Stromal cell of bone marrow (primary cell): ENCODE measurements at places on chromosomes 12 and 14.

- no peak for DNase-seq
Measured at GRCh38 chr12:27048822-27049752, 26.7 kb downstream of the MED21 start.

DNA sequence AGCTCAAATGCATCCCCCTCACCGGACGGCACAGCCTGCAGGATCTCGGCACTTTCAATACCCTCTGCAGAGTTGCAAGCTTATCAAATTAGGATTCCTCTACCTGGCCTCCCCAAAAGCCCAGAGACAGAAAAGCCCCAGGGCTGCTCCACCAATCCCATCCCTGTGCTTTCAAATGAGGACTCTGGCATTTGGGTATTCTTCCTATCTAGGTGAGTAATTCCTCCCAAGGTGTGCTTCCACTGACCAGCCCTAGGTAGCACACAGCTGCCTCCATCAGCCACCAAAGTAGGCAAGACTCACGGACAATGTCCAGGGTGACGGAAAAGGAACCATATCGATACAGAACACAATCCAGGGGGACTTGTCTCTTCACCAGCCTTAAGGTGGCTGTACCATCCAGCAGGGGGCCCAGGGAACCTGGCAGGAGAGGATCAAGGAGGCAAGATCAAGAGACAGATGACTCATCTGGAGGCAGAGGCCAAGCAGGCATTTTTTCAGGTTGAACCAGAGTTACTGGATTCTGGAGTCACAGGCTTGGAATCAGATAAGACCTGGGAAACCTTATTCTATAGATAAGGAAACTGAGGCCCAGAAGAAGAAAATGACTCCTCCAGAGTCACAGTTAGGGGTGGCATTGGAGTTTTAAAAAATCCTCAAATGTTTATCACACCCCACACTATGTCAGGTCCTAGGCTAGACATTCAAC is 9.9 kb downstream of the PMEL start:
- DNase-seq, result no peak

DNA sequence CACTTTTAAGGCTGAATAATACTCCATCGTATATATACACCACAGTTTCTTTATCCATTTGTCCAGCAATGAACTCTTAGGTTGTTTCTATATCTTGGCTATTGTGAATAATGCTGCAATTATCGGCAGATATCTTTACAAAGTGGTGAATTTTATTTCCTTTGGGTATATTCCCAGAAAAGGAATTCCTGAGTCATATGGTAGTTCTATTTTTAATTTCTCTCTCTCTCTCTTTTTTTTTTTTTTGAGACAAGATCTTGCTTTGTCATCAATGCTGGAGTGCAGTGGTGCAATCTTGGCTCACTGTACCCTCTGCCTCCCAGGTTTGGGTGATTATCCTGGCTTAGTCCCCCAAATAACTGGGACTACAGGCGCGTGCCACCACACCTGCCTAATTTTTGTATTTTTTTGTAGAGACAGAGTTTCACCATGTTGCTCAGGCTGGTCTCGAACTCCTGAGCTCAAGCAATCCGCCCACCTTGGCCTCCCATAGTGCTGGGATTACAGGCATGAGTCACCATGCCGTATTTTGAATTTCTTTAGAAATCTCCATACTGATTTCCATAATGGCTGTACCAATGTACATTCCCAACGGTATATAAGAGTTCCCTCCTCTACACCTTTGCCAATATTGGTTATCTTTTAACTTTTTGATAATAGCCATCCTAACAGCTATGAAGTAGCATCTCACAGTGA is 98.4 kb downstream of the EFCAB11 start:
- peak; percentile 83 for DNase-seq

DNA sequence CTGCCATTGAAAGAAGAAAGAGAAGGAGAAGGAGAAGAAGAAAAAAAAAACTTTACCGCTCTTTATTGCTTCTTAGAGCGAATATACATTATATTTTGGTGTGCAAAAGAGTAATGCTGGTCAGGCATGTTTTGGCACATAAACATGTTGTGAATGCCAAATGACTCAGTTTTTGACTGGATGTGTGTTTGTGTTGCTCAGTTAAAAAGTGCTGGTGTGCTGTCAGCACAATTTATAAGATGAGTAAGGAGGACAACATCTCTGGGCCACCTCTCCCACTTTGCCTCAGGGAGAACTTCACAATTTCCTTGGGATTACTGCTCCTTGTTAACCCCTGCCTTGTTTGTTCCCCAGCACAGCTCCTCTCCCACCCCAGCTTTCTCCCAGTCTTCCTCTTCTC is 584.8 kb downstream of the ETNK1 start:
- DNase-seq, result no peak
